ENCODE measurements at places on chromosomes 4 and X.

DNA sequence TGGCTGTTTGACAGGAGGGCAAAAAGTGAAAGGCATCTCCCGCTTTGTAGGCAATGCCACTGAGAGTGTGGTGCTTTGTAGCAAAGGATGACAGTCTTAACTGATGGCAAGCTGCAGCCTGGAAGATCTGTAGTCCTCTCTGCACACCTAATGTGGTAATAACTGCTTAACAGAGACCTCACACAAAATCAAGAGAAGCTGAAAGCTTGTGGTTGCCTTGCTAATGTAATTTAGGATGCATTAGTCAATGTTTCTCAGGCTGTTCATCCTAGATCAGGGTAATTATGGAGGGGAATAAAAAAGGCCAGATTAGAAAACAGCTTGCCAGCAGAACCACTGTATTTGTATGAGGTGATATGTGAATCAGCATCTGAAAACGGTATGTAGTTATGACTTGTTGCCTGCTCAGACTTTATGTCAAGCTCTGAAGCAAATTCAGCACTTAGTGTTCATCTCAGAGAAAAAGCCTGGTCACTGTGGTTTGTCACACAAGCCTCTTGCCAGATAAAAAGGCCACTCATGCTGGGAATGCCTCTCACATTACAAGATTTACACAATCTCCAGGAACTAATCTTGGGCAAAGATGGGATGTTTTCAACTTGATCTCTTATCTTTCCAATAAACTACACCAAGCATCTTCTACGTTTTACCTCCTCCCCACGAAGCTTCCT lies 130.8 kb downstream of the ENOX2 start:
- DNase-seq = no peak

DNA sequence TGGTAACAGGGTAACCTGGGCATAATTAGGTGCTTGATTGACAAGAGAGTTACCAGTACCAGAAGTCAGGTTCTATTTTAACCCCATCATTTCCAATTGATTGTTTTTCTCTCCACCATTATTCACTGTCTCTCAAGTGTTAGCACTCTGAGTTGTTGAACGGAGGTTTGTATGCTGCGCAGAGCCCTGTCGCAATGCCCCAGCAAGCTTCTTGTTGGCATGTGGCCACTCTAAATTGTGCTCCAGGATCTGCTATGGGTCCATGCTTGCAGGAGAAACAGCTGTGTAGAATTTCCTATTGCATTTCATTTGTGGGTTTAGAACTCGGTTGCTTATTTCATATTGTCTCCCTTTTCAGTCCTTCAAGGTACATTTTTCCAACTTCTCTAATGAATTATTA lies 98.2 kb downstream of the KLHL8 start:
- DNase-seq = no peak

DNA sequence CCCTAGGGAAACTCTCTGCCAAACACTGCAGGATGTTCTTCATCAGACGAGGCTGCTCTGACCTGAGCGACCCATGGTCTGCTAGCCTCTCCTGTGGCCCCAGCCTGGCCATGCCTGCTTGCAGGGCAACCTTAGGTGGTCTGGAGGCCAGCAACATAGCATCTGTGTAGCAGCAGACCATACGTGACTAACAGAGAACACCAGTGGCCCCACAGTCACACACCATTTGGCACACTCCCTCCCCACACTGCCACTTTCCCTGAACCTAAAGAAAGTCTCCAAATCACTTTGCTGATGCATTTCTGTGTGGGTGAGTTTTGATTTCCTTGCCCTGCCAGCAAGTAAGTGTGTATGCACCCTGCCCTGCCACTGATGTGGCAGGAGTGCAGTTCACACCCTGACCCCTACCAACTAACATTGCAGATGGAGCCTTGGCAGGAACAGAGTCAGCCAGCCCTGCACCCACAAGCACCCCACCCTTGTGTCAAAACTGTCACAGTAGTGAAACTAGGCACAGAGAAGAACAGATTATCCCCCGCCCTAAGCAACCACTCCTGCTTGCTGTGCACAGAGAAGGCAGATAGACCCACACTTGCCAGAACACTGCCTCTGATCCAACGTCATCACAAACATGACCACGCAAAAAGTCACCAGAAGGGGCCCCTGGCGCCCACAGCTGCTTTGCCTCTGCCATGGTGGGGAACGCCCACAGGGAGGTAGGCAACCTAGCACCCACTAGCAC lies 249.1 kb downstream of the SPIN4 start:
- DNase-seq = no peak

GRCh38 chrX:23742174-23742696 lies 841 bp downstream of the ACOT9 start:
- DNase-seq = peak; percentile 46

DNA sequence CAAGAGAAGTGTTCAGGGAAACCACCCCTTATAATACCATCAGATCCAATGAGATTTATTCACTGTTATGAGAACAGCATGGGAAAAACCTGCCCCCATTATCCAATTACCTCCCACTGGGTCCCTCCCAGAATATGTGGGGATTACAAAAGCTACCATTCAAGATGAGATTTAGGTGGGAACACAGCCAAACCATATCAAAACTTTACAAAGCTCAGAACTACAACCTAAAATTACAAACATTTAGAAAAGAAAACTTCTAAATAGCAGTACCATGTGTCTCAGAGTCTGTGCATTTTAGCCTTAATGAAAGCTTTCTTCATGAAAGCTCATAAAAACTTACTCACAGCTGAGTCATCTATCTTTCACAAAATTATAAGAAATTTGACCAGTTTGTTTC lies 1442.8 kb upstream of the PCDH7 start:
- DNase-seq = no peak

DNA sequence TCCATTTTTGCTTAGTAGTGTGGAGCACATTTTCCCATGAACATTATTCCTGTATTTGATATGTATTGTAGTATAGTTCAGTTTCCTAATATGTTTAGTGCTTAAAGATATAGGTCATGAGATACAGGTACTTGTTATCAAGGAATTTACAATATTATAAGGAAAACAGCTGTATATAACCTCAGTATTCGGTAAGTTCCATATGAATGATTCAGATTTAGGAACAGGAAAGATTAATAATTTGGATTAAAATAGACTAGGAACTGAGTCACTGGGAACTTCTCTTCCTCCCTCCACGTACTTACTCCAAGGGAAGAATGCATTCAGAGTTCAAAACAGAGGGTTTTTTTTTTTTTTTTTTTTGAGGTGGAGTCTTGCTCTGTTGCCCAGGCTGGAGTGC lies 20.0 kb downstream of the DIAPH2 start:
- DNase-seq = no peak

DNA sequence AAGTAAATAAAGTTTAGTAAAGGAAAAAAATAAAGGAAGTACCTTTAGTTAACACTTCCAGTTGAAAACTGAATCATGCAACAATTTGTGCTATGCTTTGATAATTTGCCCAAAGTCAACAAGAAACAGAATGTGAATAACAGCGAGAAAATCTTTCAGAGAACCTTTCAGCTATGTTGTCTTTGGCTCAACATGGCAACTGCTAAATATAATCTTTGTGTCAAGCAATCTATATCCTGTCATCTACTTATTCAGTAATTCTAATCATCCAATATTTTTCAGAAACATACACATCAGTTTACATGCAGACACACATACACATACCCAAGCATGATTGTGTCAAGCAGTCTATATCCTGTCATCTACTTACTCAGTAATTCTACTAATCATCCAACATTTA lies 136.0 kb upstream of the PABPC4L start:
- DNase-seq = no peak

DNA sequence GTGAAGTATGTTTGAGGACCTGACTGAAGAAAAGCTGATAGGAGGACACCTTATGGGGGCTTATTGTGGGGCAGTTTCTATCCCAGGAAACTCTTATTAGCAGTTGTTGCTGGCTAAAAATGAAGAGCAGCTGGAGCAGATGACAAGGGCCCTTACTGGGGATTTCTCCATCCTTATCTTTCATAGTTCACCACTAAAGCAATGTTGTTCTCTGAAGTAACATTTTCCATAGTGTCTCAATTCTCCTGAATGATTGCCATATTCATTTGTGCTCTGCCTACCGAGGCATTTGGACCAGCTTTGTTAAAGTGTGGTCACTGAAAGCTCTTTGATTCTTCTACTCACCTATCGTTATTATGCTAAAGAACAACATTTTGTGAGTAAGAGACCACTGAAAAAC lies 7.7 kb downstream of the ENOX2 start:
- no peak for DNase-seq

DNA sequence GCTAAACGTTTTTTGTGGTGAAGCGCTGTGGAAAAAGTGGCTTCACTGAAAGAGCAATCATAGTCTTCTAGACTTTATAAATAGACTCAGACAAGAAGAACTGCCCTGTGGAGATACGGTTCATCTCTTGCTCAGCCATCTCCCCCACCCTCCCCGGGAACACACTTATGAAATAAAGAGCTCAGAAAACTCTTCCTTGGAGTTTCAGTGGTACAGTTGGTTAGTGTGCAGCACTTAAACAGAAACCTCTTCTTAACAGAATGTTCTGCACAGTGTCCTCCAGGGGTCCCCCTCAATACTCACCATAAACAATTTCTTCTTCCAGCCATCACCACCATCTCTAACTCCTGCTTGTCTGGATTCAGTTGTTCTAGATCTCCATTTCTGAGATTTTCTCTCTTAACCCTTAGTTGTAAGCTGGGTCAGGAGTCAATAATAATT lies 313.0 kb downstream of the ARHGAP10 start:
- DNase-seq = no peak

GRCh38 chrX:109393859-109394258 lies 88.0 kb downstream of the GUCY2F start:
- peak; percentile 6 for DNase-seq

DNA sequence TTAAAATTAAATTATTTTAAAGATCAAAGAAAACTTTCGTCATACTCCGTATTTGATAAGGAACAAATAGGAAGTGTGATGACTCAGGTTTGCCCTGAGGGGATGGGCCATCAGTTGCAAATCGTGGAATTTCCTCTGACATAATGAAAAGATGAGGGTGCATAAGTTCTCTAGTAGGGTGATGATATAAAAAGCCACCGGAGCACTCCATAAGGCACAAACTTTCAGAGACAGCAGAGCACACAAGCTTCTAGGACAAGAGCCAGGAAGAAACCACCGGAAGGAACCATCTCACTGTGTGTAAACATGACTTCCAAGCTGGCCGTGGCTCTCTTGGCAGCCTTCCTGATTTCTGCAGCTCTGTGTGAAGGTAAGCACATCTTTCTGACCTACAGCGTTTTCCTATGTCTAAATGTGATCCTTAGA lies at the start of gene CXCL8:
CXCL8 (plus strand) TSS at position 217 of the 426 bp plus-strand sequence; CDS start at position 307, 90 bp downstream.
- DNase-seq = peak; percentile 91

DNA sequence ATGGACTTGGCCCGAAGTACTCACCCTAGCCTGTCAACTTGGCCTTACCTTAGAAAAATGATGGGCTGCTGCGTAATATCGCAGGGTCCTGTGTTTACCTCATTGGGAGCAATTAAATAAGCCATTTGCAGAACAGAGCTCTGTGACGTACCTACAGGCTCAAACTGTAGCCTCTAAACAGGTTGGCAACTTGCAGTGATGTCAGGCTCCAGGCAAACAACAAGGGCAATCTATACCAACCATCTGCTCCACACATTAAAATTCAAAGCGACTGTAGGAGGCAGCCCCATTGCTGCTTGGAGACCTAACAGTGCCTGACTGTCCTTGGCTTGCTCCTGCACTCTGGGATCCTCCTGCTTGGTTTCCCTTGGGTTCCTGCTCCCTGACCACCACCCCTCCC lies 17.2 kb downstream of the VGLL1 start:
- DNase-seq = no peak

DNA sequence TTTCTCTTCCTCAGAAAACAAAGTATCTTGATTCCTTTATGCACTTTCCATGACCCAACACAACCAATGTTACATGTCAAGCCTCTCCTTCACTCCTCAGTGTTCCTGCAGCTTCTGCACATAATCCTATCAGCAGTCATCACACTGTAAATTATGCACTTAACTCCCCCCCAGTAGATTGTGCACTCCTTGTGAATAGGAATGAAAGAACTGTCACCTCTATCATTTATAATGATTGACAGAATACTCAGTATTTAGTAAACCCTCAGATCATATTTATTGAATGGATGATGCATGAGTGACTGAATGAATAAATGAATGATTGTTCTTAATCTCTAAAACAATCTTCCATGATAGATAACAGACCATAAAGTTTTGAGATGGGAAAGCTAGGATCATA lies 253.3 kb downstream of the HS3ST1 start:
- DNase-seq = no peak

GRCh38 chr4:56728512-56728911 lies 47.4 kb upstream of the HOPX start:
- peak; percentile 19 for DNase-seq

DNA sequence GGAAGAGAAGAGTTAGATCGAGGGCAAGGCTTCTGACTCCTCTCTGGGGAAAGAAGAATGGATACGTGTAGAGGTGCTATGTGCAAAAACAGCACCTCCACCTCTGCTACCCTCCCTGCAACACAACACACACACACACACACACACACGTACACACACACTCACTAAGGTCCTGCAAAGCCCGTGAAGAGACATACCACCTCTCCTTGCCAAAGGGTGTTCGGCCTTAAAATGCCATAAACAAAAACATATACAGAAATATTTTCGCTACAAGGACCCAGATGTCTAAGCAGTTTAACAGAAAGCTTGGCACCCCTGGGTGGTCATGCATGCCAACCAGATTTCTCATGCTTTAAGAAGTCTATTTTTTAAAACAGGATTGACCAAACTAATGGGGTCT lies 1.5 kb downstream of the TIFA start:
- DNase-seq = peak; percentile 6

GRCh38 chr4:158739600-158739999 lies 16.4 kb upstream of the PPID start:
- no peak for DNase-seq

GRCh38 chrX:150570512-150570911 lies 2.1 kb downstream of the MTM1 start:
- DNase-seq = no peak
